Activated gamma-delta T cell treated with Interleukin-2 at 50 U/mL for 16 hours (primary cell): ENCODE measurements at places on chromosomes 6 and 20.

GRCh38 chr6:159679091-159680077 lies 13.7 kb downstream of the SOD2 start:
- DNase-seq = no peak

GRCh38 chr20:48769069-48769983 lies 58.5 kb downstream of the PREX1 start:
- DNase-seq = peak; percentile 85

GRCh38 chr6:152980656-152981055 lies 2.2 kb downstream of the FBXO5 start:
- no peak for DNase-seq

- no peak for DNase-seq
These were observed 104.3 kb upstream of the SLC24A3 start for GRCh38 chr20:19108155-19108554.

DNA sequence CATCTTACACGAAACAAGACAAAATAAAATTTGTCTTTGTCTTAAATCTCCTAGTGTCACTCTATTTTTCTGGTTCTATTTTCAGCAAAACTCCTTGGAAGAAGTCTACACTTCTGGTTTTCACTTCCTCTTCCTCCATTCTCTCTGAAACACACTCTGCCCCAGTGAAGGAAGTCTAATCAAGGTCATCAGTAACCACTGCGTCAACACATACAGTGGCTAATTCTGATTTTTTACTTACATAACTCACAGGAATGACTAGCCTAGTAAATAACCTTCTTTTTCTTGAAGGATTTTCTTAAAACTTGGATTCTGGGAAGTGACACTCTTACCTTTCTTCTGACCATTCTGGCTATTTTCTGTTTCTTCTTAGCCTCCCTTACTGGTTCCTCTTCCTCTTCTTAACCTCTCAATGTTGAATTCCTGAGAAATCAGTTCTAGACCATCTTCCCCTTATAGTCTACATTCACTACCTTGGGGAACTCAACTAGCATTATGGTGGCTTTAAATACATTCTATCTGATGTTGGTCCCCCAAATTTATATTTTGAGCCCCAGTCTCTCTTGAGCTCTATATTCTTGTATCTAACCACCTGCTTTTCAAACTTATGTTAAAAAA lies 37.5 kb downstream of the AIG1 start:
- no peak for DNase-seq

- no peak for DNase-seq
These were observed 60.1 kb downstream of the MMS22L start for GRCh38 chr6:97222903-97223302.

GRCh38 chr20:23335521-23335920 lies 15.1 kb upstream of the NXT1 start:
- no peak for DNase-seq

DNA sequence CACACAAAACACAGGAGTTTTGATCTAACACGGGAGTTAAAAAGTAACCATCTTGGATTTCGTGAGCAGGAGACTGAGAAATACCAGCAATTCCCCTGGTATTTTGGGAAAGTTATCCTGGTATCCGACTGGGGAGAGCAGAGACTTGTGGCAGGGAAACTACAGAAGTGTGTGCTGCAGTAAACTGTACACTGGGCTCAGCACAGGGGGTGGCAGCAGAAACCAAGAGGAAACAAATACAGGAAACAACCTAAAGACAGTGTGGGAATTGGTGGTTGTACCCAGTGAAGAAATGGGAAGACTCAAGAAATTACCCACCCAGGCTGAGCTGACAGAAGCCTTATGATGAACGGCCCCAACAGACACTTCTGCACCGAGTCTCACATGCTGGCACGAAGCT lies 109.8 kb downstream of the CHD6 start:
- no peak for DNase-seq

DNA sequence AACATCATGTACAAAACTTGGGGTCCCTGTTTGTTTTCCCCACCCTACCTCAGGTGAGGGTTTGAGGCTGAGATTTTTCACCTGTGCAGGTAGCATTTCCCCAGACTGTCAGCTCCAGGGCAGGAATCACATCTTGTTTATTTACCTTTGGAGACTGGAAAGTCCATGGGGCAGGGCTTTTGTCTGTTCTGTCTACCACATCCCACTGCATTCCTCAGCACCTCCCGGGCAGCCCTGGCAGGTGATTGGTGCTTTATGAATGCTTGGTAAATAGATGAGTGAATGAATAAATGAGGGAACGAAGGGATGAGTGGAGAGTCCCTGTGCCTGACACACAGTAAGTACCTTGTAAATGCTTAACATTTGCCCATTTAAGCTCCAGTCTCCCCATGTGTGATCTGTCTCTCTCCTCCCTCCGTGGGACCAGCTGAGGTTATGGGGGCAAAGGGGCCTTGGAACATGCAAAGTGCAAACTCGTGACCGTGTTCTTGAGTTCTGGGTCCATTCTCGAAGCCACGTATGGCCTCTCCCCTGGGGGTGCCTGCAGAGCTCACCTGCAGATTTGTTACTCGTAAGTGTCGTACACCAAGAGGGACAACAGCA lies 69.7 kb upstream of the PMEPA1 start:
- no peak for DNase-seq

DNA sequence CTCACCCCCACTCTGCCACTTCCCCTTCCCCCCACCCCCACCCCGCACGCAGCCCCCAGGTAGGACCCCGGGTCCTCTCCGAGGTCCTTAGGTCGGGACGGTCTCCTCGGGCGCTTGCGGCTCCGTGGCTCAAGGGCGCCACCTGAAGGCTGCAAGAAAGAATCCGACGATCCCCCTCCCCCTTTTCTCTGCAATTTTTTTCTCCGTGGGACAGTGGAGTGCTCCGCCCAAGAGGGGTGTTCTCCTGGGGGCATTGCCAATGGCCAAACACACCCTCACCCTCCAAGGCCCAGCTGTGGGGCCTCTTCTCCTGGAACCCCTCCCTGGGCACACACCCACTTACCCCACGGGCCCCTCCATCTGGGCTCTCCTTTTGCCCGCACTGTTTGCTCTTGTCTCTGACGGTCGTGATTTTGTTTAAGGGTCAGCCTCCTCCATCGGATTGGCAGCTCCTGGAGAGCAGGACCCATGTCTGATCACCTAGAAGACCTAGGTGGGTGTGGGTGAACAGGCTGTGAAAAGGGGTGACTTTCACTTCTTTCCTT lies 1.1 kb upstream of the TMEM74B start:
- peak; percentile 16 for DNase-seq

GRCh38 chr20:32468313-32468640 lies 110.1 kb downstream of the ASXL1 start:
- no peak for DNase-seq

GRCh38 chr20:2109425-2110210 lies 8.0 kb downstream of the STK35 start:
- no peak for DNase-seq
